ENCODE measurements at places on chromosomes 12 and 14.
A peak's percentile ranks its signal among the peaks of the same experiment; 100 is the strongest.

DNA sequence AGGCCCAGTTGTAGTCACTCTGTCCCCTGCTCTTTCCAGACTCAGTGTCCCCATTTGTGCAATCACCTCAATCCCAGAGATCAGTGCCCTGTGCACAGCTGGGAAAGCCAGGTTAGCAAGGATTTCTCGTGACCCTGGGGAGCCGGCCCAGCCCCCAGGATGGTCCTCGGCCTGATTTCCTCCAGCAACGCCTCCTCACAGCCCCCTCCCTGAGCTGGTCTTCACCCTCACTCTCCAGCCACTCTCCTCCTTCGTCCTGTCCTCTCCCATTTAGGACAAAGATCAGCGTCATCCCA, 194.8 kb upstream of the C14orf180 start:
- peak; percentile 9 for DNase-seq

DNA sequence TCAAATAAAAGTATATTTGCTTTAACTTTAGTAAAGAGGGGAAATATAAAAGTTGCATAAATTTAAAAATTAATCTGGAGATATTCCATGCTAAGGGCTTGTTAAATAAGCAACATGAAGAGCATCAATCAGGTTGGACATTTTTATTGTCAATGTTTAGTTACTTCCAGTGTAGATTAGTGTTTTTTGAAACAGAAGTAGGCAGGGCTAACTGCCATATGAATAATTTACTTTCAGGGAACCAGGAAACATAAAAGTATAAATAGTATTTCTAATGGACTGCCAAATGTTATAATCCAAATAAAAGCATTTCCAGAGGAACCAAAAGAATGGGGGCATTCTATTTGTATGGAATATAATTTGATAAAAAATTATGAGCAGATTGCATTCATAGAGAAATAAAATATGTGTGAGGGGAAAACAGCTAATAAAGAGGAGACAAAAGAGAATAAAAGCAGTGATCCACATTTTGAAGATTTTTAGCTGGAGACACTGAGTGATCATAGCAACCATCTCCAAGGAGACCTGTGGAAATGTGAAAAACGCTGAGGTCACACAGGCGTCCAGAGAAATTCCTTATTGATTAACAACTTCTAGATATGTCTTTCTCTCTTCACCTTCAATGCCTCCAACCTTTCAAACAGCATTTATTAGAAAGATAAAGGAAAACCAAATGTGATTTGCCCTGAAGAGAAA, 70.8 kb downstream of the SRGAP1 start:
- DNase-seq, result no peak

DNA sequence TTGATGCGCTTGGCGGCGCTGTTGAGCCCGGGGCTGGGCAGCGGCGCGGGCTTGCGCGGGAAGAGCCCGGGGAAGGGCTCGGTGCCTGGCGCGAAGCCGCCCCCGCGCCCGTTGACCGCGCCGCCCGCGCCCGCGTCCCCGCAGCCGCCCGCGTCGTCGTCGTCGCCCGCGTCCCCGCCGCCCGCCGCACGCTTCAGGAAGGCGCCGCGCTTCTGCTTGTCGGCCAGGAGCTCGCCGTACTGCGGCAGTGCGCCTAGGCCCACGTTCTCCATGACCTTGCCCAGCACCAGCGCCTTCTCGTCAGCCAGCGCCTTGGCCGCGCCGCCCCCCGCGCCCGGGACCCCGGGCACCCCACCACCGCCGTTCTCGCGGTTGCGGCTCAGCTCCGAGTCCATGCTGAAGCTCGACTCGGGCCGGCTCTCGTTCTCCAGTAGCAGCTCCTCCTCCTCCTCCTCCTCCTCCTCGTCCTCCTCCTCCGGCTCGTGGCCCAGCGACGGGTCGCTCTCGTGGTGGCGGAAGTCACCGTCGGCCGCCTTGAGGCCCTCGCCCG, 97.2 kb downstream of the BCL11B start:
- peak; percentile 19 for DNase-seq

GRCh38 chr14:74948228-74949175, 6.9 kb downstream of the PGF start:
- no peak for DNase-seq

GRCh38 chr14:102096569-102097188, 9.8 kb upstream of the HSP90AA1 start:
- DNase-seq, result peak; percentile 82

DNA sequence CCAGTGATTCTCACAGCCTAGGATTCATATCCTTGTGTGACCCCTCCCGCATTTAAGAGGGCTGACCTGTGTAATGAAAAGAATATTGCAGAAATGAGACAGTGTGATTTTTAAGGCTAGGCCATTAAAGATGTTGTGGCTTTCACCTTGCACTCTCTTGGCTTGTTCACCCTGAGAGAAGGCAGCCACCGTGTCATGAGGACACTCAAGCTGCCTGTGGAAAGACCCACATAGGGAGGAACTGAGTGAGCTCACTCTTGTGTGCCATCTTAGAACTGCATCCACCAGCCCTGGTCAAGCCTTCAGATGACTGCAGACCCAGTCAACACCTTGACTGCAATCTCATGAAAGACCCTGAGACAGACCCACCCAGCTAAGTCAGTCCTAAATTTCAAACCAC, 46.3 kb upstream of the TMPO start:
- no peak for DNase-seq

DNA sequence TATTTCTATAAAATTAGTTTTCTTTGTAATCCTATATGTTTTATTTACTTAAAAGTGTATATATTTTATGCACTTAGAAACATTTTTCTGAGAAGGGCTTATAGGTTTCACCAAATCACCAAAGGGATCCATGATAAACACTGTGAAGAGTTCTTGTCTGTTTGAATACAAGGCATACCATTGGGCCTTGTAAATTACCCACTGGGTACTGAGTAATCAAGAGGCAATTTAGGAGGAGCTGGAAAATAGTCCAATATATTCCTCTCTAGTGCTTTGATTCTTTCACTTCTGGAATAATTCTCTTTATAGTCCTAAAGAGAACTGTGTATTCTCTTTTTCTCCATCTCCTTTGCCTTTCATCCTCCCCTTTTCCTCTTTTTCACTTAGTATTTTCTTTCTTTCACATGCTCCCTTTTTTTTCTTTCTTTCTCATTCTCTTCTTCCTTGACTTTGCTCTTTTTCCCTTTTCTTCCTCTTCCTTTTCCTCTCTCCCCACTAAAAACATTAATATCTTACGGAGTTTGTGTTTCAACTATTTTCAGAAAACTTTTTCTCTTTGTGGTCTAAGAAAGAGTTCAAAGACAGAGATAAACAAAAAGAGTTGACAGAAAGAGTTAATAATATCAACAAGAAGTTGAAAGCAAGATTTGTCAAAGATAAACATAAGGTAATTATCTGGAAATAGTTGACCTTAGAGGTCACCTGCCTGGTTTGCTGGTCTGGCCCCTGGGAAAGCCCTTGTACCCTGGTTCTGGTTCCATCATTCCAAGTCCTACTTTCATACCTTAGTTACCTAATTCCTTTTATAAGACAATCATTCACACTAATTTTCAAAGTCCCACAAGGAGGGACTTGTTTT, 435.3 kb downstream of the RAD51B start:
- no peak for DNase-seq

GRCh38 chr12:48618541-48618940, 48.7 kb upstream of the LALBA start:
- peak; percentile 84 for DNase-seq

GRCh38 chr12:40137252-40137651, 31.4 kb upstream of the SLC2A13 start:
- peak; percentile 21 for DNase-seq

DNA sequence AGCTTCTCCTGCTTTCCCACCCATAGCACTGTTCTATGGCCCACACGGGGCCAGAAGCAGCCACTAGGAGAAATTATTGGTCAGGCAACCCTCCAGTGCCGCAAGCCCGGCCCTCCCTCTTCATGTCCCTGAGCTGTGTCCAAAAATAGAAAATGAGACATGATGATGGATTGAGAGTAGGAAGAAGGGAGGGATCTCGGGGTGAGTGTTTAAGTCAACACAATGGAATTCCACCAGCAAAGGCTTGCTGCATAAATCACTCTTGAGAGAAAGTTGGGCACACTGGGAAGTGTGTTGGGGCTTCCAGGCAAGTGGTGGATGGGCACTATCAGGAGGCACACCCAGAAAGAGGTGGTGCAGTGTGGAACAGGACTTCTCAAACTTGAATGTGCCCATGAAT, 94.2 kb downstream of the LLPH start:
- no peak for DNase-seq

GRCh38 chr14:92563359-92563758, 49.8 kb downstream of the RIN3 start:
- DNase-seq, result no peak

DNA sequence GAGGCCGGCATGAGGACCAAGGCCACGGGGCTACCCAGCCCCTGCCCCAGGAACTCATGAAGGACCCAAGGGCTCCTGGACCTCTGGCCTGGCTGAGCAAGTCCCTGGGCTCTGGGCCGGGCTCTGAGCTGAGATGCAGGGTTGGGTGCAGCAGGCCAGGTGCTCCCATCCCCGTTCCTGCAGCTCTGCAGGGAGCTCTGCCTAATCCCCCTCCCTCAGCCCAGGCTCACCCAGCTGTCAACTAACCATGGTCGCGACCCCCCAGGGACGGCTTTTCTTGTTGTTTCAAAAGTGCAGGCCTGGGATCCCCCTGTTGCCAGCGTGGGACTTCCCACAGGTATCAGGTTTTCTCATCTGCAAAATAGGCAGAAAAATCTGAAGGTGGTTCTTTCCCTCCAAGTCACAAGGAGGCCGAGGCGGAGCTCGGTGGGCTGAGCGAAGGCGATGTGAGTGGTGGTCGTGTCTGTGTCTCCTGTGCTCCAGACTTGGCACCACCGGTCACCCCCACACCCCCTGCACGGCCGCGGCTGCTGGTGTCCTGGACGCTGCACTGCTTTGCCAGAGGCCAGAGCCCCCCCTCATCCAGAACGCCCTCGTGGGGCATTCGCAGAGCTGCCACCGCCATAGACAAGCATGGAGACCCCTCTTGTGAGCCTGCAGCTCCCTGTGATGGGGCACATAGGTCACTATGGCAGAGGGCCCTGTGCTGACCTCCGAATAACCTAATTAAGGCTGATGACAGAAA, 22.5 kb upstream of the GALNT9 start:
- DNase-seq, result no peak

GRCh38 chr12:58557171-58557570, 363.1 kb downstream of the LRIG3 start:
- no peak for DNase-seq

GRCh38 chr14:68944162-68944561, 34.9 kb downstream of the ACTN1 start:
- no peak for DNase-seq

- no peak for DNase-seq
Observed at GRCh38 chr14:86838363-86838762, 1154.6 kb downstream of the GALC start.

- peak; percentile 35 for DNase-seq
Observed at GRCh38 chr14:91227183-91227628, 17.3 kb downstream of the GPR68 start.

DNA sequence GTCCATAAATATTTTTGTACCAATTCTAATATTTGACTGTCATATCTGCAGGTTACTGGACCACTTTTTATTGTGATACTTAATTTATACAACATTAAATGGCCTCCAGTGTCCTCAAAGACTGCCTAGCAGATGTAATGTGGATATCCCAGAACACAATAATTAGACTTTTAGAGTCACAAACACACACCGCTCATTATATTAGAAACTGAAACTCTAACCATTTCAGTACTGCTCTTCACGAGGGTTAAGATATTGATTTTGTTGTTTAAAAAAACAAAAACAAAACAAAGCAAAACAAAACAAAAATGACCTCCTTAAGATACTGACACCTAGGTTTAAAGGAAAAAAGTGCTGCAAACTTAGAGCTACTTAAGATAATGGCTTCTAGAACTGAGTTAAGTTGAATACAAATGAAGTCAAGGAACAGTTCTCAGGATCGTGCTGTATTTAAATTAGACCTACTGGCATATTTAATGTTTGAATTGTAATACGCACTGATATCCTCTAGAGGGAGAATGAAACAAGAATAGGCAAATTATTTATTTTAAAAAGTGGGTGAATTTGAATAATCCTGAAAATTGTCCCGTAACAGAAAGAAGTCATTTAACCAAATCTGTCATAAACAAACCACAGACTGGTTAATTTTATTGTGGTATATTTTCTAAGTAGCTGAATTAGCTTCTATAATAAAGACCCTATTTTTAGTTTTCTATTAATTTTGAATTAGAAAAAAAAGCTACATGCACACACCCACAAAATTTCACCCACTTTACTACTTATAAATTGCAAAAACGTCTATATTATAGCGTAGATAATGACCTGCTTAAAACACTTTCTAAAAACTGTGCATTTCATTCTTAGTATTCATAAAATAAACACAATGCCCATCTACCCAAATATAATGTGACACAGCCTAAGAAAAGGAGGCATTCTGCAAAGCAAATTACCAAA, 395.2 kb upstream of the DCN start:
- no peak for DNase-seq

GRCh38 chr12:64610079-64610659, at the start of gene RASSF3:
TSS of gene RASSF3 (plus strand) at chr12:64610495. CDS start at chr12:64610633, 138 bp downstream.
- DNase-seq, result peak; percentile 88

DNA sequence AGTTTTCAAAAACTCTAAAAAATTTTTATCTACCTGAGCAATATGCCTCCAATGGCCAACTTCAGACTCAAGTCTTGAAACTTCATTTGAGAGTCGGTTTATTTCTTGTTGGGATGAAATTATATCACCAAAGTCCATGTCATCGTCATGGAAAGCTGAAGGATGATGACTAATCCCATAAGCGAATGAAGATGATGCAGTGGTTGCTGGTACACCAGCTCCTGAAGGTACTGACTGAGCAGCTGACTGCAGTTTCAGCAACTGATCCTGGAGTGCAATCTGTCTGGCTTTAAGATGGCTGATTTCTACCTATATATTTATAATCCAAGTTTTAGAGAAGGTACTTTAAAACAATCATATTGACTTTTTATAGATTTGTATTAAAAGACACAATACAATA, 18.3 kb downstream of the TRIP11 start:
- DNase-seq, result no peak

- no peak for DNase-seq
Observed at GRCh38 chr14:105152794-105153241, 15.8 kb downstream of the JAG2 start.

DNA sequence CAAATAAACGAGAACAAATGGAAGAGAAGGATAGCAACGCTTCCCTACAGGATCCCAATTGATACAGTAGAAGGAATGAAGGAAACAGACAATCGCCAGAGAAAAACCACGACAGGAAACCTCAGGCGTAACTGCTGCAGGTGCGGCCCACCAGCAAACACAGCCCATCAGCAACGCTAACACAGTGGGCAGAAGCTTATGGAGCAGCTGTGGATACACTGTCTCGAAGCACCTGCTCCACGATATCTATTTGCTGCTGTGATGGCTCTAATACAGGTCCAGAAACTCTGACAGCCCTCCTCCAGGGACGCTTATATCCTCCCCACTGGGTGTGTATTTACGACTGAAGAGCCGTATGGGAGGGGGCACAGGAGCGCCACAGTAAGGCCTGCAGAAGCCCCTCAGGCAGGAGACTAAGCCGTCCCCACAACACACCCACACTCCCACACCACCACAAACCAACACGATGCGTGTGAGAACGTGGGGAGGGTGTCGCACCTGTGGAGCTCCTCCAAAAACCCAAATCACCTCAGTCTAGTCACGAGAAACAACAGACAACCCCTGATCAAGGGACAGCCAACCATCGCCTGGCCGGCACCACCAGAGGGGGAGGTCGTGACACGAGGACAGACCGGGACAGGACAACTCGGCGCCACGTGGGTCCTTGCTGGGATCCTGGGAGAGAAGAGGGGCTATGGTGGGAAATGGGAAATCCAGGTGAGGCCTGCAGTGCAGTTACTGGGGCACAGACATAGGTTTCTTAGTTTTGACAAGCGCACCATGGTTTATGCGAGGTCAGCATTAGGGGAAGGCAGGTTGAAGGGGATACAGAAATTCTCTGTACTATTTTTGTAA, 24.0 kb downstream of the POLE start:
- DNase-seq, result no peak

Data from activated naive CD4-positive, alpha-beta T cell treated with anti-CD3 and anti-CD28 coated beads, Interleukin-2, amount 10 ng/mL, durations not matched to agents 7 days and 5 days (primary cell).